Mesothelial cell of epicardium (in vitro differentiated cells): ENCODE measurements at places on chromosomes 4 and X.

- no peak for DNase-seq
These were observed 130.2 kb downstream of the CHRDL1 start for GRCh38 chrX:110665223-110666002.

- no peak for DNase-seq
These were observed 198.0 kb upstream of the MAMLD1 start for GRCh38 chrX:150164971-150165600.

GRCh38 chrX:118337687-118338086, 8.2 kb upstream of the WDR44 start:
- DNase-seq, result no peak

GRCh38 chrX:28966331-28966730, 379.1 kb downstream of the IL1RAPL1 start:
- no peak for DNase-seq

GRCh38 chrX:45329217-45329616, 128.5 kb upstream of the DIPK2B start:
- no peak for DNase-seq

GRCh38 chr4:125262502-125262901, 52.3 kb upstream of the FAT4 start:
- no peak for DNase-seq

- no peak for DNase-seq
These were observed 123.3 kb upstream of the STIM2 start for GRCh38 chr4:26737385-26737784.

GRCh38 chrX:106611317-106611678, 480 bp upstream of the RADX start:
- no peak for DNase-seq

GRCh38 chr4:28488021-28488420, 1627.4 kb downstream of the STIM2 start:
- no peak for DNase-seq

GRCh38 chrX:23661671-23662070, 5.6 kb upstream of the PRDX4 start:
- no peak for DNase-seq

DNA sequence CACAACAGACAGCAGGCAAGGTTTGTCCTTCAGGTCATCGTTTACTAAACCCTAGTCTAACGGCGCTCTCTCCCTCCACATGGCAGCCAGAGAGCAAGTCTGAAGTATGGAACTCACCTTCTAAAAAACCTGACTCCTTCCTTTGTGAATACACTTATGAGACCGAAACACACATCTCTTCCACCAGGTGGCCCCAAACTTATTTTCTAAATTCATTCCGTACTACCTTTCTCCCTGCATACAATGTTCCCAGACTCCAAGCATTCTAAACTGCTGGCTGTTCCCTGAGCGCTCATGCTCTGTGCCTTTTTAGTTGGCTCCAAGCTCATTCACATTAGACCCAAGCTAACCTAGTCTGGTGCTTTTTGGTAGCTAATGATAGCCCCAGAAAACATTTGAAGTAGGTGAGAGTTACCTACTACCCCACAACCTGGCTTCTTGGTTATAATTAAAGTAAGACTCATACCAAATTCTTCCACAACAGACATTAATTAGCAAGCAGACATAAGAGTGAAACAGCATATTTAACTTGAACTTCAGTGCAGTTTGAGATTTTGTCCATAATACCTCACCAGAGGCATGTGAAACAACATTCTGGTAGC, 67.6 kb upstream of the DCLK2 start:
- DNase-seq, result no peak

GRCh38 chr4:5143306-5143861, 92.1 kb downstream of the STK32B start:
- DNase-seq, result no peak

GRCh38 chrX:110143454-110144210, 140.7 kb downstream of the TMEM164 start:
- no peak for DNase-seq

DNA sequence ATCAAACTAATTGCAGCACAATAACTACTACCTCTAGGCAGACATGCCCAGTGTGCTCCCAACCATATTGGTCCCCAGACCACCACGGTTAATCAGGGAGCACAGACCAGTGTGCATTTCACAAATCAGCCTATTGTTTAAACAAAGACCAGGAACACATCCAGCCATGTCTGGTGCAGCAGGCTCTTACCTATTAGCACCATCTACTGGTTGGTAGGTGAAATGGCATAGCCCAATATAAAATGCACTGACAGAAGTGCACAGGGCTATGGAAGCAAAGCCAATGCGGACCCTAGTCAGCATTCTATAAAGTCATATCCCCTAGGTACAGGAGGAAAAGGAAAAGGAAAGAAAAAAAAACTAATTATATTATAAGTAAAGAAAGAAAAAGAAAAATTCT, 15.5 kb upstream of the CYLC1 start:
- DNase-seq, result no peak

DNA sequence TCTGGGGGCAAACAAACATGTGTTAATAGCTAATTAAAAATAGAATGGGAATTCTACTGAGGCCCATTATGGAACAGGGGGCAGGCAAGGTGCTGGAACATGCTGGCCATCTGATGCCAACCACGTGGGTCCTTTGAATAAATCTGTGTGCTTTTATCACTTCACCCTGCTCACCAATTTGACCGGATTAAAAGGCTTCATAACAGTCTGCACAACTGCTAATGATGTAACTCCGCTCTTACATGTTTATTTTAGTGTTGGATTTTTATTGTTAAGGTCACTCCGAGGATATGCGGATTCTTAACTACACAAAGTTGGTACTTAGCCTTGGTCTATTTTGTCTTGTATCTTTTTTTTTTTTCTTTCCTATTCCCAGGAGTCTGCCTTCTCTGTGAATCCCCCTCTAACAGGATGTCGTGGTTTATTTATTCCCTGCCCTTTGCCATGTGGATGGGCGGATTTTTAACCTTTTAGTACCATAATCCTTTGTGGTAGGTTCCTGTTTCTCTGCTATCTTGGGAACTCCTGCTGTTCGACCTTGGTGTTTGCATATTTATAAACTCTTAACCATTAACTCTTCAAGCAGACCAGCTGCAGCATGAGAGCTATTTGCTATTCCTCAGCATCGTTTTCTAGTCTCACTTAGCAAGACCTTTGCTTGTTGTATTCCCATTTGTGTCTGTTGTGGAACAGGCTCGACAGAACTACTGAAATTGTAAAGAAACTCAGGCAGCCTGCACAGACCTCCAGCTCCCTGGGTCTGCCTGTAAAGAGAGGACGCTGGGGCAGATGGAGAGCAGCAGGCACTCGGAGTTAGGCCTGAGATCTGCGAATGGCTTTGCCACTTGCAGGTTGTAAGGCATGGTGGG, 38.0 kb downstream of the TRIM2 start:
- DNase-seq, result no peak
